NCI-H1930 (cell line): ENCODE measurements at places on chromosomes 7 and 10.

DNA sequence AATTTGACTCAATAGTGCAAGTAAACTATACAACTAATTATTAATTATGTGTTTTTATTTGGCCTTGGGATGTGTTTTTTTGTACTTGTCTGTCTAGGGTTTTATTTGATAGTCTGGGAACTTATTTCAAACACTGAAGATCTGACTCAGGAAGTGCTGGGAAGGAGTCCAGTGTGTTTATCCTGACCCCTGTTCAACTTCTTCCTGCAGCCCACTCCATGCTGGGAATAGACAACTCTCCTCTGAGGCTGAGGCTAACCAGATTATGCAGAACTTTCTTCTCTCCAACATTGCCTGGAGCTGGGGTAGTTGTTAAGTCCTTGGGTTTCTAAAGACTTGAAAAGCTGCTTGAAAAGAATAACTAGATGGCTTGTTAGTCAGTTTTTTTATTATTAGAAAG lies 6.9 kb downstream of the CISD1 start:
- DNase-seq = no peak

DNA sequence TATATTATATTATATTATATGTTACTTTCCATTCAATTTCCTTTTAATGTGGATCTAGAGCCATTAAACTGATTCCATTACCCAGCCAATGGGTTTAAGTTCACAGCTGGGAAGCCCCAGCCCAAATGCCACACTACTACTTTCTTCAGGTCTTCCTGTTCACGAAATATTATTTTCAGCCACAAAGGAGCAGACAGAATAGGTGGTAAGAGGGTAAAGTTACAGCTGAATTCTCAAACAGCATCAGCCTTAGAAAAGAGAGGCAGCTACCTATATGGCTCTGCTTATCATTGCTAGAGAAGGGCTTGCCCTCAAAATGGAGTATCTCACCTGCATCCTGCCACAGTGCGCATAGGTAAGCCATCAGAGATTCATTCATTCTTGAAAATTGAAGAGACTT lies 128.3 kb downstream of the ITGA8 start:
- no peak for DNase-seq

- DNase-seq = no peak
Observed at GRCh38 chr7:94049615-94050014, 45.5 kb upstream of the BET1 start.

DNA sequence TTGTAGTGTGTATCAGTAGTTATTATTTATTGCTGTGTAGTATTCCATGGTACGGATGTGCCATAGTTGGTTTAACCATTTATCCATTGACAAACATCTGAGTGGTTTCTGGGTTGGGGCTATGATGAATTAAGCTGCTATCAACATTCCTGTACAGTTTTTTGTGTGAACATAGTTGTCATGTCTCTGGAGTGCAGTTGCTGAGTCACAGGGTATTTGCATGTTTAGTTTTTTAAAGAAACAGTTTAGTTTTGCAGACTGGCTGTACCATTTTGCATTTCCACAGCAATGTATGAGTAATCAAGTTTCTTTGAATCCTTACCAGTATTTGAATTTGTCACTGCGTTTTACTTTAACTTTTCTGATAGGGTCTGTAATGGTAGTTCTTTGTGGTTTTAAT lies 516.7 kb upstream of the CELF2 start:
- no peak for DNase-seq

- DNase-seq = peak; percentile 21
Observed at GRCh38 chr7:22001345-22002004, 55.8 kb upstream of the CDCA7L start.

GRCh38 chr10:58030208-58030607 lies 237.5 kb downstream of the IPMK start:
- DNase-seq = no peak

GRCh38 chr10:47241946-47242867 lies 57.8 kb upstream of the GDF10 start:
- DNase-seq = no peak

GRCh38 chr7:7257899-7258692 lies 75.8 kb downstream of the C1GALT1 start:
- no peak for DNase-seq
